ENCODE measurements at places on chromosomes 12 and 14. TPM values are rescaled to one million over a fixed set of nuclear protein-coding genes. Genes with fewer than 3 reads are reported as not detected.

SYNDIG1L gene
- total RNA-seq: not detected

CYP27B1 gene
- 10.8 TPM for total RNA-seq

LRRC10 gene
- not detected for total RNA-seq

EMC9 gene
- total RNA-seq: 38.5 TPM

IL23A gene
- total RNA-seq: 46.1 TPM

TDRD9 gene
- total RNA-seq: 0.93 TPM

HOXC9 gene
- total RNA-seq: not detected

TMEM106C gene
- total RNA-seq: 200 TPM

SDR9C7 gene
- not detected for total RNA-seq

MCRS1 gene
- total RNA-seq: 83.5 TPM

TMEM179 gene
- total RNA-seq: not detected

FAM222A gene
- 2.1 TPM for total RNA-seq

SOX5 gene
- 0.04 TPM for total RNA-seq

GLT1D1 gene
- total RNA-seq: 0.48 TPM

PRKD1 gene
- total RNA-seq: not detected

KRT81 gene
- not detected for total RNA-seq

SLCO1B1 gene
- total RNA-seq: not detected

PITPNM2 gene
- 9.3 TPM for total RNA-seq

VAMP1 gene
- 31.9 TPM for total RNA-seq

PLEKHH1 gene
- total RNA-seq: 1.6 TPM

LBHD2 gene
- total RNA-seq: not detected

CEP290 gene
- total RNA-seq: 17.3 TPM

SERPINA1 gene
- total RNA-seq: 0.55 TPM

P2RX2 gene
- not detected for total RNA-seq

APOF gene
- total RNA-seq: not detected

HOXC12 gene
- total RNA-seq: not detected

CCDC175 gene
- not detected for total RNA-seq

CLEC2A gene
- total RNA-seq: not detected

EIF2S3B gene
- total RNA-seq: 1.5 TPM

KRT2 gene
- total RNA-seq: not detected

TUNAR gene
- not detected for total RNA-seq

Data from activated CD8-positive, alpha-beta memory T cell treated with anti-CD3 and anti-CD28 coated beads for 36 hours (primary cell).